ENCODE measurements at places on chromosomes 13 and 19.

GRCh38 chr13:49258089-49258796 is 10.5 kb downstream of the CDADC1 start:
- DNase-seq, result no peak

- no peak for DNase-seq
Measured at GRCh38 chr13:113051641-113052040, 54.0 kb upstream of the F7 start.

- no peak for DNase-seq
Measured at GRCh38 chr19:51194527-51195315, 30.2 kb upstream of the CD33 start.

GRCh38 chr13:38262211-38262610 is 87.4 kb upstream of the UFM1 start:
- DNase-seq, result no peak

- no peak for DNase-seq
Measured at GRCh38 chr19:2055931-2056836, 5.1 kb upstream of the MKNK2 start.

DNA sequence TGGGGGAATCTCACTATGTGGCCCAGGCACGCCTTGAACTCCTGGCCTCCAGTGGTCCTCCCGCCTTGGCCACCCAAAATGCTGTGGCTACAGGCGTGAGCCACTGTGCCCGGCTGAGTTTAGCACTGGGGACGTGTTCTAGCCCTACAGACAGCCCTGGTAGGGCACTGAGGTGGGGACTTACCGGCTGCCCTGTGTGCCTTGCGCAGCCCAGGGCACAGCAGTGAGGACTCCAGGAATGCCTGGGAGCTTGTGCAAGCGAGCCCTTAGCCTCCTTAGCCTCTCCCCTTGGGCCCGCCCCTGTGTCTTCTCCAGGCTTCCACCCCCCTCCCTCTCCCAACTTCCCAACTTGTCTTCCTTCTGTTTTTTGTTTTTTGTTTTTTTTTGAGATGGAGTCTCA is 21.0 kb downstream of the CCNE1 start:
- no peak for DNase-seq

- no peak for DNase-seq
Measured at GRCh38 chr19:590396-590745, 690 bp downstream of the HCN2 start.

DNA sequence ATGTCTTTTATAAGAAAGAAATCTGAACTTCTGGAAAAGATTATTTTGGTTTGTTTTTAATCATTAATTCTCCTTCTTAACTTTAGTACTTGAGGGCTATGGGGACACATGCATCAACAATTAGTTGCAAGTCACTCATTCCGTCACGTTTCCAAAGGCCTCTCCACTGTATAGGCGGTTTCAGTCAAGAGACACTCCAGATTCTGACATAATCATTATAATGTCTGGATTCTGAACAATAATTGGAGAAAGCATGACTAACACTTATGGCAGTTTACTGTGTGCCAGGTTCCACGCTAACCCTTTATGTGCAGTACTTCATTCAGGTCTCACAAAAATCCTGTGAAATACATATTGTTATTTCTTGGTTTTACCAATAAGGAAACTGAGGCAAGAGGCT is 71.9 kb downstream of the TNFRSF19 start:
- no peak for DNase-seq

DNA sequence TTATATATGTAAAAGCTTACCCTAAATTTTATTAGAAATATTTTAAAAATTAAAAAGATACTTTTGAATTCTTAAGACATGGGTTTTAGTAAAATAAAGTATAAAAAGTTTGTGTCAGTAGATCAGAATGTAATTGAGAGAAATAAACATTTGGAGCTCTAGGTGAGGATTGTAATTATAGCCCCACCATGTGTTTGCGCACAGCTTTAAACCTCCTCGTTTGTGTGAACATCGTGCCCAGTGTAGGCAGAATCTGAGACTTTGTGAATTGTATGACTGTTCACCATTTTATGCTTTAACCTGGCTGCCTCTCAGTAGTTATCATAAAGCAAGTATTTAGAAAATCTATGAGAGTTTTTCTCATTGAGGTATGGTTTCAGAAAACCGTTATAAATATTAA is 29.1 kb downstream of the CUL4A start:
- DNase-seq, result no peak

DNA sequence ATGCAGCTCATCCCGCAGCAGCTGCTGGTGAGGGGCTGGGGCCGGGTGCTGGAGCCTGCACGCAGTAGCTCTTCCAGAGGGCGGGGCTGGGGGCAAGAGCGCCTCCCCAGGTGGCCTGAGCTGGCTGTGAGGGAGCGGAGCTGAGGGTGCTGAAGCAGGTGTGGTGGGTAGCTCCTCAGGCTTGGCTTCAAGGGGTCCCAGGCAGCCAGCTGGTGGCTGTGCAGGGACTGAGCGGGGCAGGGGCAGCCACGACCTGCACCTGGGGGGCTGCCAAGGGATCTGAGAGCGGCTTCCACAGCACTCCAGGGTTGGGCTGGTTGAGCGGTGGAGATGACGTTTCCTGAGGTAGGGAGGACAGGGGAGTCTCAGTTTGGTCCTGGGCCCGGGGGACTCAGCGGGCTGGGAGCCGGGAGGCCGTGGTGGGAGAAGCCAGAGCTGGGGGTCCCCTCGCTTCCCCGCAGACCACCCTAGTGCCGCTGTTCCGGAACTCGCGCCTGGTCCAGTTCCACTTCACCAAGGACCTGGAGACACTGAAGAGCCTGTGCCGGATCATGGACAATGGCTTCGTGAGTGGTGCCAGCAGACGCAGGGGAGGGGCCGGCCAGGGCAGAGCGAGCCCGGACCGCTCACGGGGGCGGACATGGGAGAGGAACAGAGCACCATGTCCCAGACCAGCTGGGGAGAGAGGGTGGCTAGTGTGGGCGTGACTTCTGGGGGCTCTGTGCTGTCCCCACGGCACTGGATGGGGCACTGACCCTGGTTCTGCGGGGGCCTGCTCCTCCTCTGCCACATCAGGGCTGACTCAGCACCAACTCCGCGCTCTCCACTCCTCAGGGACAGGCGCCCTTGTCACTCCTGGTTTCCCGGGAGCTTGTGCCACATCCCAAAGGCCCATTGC is 7.4 kb downstream of the PTOV1 start:
- DNase-seq, result no peak

GRCh38 chr13:27792393-27793218 is at the start of gene GSX1:
TSS of gene GSX1 (plus strand) at chr13:27792483. CDS start at chr13:27792691, 208 bp downstream.
- DNase-seq, result no peak

GRCh38 chr13:51167393-51168191 is 54.6 kb upstream of the FAM124A start:
- no peak for DNase-seq

DNA sequence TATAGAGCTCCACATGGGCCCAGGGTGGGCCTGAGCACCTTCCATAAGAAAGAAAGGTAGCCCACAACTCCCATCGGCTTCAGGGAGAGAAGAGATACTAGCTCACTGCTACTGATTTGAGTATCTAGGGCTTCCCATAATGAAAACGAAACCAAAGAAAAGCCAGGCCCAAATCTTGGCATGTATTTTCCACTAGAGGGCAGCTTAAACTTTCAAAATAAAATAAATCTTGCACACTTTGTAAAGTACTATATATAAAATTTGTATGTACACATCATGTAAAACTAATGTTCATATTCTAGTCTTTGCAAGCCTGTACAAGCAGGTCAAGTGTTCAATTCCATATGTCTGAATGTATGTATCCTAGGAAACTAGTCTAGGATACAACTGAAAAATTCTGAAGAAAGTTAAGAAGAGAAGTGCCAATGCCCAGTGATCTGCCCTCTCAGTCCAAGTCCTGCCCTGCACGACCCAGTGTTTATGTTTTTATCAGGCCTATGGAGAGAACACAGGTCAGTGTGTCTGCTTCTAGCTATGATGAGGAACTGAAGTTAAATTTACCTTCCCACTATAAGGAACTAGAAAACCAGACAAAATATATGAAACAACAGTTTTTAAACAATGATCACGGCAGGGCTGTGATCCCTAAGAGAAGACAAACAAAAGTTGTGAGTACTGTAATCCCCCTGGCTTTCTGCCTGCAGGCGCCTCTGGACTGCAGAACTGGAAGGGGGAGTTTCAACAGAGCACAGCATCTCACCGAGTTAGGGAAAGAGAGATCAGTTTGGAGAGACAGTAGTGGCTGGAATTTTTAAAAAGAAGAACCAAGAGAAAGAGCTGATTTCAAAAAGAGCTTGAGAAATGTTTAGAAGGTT is 475.7 kb downstream of the UQCRFS1 start:
- no peak for DNase-seq

DNA sequence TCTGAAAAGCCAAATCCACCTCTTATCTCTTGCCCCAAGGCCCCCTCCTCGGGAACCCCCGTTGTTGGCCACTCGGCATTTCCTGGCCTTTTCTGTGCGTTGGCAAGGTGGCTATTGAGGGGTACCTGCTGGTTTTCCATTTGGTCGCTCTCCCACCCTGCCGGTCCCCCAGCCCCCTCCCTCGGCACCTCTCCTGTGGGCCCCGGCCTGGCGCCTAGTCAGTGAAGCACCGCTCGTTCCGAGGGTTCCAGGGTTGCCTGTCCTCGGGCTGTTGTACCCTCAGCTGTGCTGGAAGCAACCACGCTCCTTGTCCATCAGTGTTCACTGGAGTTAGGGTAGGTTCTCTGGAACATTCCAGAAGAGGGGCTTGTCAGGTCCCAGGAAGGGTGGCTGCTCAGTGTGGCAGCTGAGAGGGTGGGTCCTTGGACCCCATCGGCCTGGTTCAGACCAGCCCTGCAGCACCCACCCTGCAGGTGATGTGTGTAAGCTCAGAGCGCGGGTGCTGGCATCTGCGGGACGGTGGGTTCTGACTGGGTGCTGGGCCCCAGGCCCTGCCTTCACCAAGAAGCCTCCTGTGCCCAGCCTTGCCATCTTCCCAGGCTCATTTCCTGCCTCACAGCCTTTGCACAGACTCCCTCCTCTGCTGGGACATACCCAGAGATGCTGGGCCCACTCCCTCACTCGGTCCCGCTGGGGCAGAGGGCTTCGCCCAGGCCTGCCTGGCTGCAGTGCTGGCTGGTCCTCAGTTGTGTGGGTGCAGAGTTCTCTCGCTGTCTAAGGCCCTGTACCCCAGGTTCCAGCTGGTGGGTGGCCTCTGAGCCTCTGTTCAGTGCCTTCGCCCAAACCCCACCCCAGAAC is 21.3 kb downstream of the NKPD1 start:
- DNase-seq, result no peak

- DNase-seq, result no peak
Measured at GRCh38 chr13:32663660-32664059, 77.4 kb downstream of the PDS5B start.

GRCh38 chr13:75645141-75645540 is 9.0 kb downstream of the LMO7 start:
- DNase-seq, result no peak

- no peak for DNase-seq
Measured at GRCh38 chr19:407511-408440, 1.2 kb downstream of the C2CD4C start.

- DNase-seq, result no peak
Measured at GRCh38 chr19:6967967-6968366, 53.3 kb downstream of the MBD3L2B start.

GRCh38 chr13:27193496-27193895 is 21.9 kb upstream of the USP12 start:
- no peak for DNase-seq

GRCh38 chr13:45411221-45411620 is 7.0 kb downstream of the SLC25A30 start:
- DNase-seq, result no peak

DNA sequence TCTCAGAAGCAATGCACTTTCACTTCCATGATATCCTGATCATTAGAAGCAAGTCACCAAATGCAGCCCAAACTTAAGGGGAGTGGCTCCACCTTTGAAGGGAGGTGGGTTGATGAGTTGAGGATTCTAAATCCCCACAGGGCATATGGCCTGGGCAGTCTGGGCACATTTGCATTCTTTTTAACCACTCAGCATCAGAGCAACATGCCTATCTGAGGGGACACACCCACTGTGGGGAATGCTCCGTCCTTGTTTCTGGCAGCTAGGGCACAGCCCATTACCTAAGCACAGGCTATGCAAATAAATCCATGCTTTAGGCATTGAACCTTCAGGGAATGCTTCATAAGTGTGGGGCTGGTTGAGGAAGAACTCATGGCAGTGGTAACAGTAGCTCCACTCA is 12.3 kb upstream of the SACS start:
- DNase-seq, result no peak

DNA sequence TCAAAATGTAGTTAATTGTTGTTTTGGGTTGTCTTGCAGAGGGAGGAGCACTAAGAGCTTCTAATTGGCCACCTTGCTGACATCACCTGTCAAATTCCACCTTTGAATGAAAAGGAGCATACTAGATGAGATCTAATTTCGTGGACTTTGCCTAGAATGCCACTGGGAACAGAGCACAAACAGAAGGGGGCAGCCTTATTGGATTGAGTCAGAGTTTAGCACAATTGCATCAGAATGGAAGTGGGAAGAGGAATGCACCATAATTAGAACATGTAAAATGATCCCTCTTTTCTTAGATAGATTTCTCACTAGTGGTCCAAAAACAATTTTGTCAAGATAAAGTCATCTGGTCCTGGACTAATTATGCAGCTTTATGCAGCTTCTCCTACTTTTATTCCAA is 1552.2 kb downstream of the PCDH9 start:
- no peak for DNase-seq

- no peak for DNase-seq
Measured at GRCh38 chr19:49120325-49120683, 960 bp downstream of the PPFIA3 start.

GRCh38 chr13:63184693-63185092 is 1769.0 kb upstream of the PCDH20 start:
- no peak for DNase-seq

- no peak for DNase-seq
Measured at GRCh38 chr19:27738569-27739193, 1474.3 kb downstream of the UQCRFS1 start.

- DNase-seq, result no peak
Measured at GRCh38 chr13:78662467-78662866, 3.5 kb upstream of the OBI1 start.

DNA sequence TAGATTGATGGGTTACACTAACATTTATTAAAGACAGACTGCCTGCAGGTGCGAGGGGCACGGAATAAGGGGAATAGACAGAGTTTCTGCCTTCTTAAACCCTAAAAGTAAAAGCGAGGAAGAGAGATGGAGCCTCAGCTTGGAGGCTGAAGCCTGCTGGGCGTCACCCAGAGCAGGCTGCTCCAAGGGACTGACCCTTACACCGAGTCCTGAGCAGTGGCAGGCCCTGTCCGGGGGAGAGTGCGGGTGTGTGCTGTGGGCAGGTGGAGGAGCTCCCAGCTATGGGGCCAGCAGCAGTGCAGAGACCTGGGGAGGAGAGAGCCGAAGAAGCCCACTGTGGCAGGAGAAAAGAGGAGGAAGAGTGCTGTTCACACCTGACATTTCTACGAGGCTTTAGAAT is 86.4 kb downstream of the SOX1 start:
- DNase-seq, result no peak

Measured in Panc1 (cell line).